ENCODE measurements at places on chromosomes 4 and X. TPM values are rescaled to one million over a fixed set of nuclear protein-coding genes. Genes with fewer than 3 reads are reported as not detected.
A peak's percentile ranks its signal among the peaks of the same experiment; 100 is the strongest.

CCNA2 gene
- total RNA-seq = 0.38 TPM

SLC34A2 gene
- total RNA-seq = 7.6 TPM

SMR3A gene
- not detected for total RNA-seq

UGT2B17 gene
- total RNA-seq = 0.43 TPM

PRRG1 gene
- total RNA-seq = 2.9 TPM

TSPAN6 gene
- 13.0 TPM for total RNA-seq

FDCSP gene
- total RNA-seq = 0.94 TPM

MEPE gene
- not detected for total RNA-seq

EMCN gene
- 2.2 TPM for total RNA-seq

GAGE12E gene
- total RNA-seq = not detected

GRCh38 chr4:31662951-31663350 lies 942.8 kb downstream of the PCDH7 start:
- DNase-seq = no peak

DNA sequence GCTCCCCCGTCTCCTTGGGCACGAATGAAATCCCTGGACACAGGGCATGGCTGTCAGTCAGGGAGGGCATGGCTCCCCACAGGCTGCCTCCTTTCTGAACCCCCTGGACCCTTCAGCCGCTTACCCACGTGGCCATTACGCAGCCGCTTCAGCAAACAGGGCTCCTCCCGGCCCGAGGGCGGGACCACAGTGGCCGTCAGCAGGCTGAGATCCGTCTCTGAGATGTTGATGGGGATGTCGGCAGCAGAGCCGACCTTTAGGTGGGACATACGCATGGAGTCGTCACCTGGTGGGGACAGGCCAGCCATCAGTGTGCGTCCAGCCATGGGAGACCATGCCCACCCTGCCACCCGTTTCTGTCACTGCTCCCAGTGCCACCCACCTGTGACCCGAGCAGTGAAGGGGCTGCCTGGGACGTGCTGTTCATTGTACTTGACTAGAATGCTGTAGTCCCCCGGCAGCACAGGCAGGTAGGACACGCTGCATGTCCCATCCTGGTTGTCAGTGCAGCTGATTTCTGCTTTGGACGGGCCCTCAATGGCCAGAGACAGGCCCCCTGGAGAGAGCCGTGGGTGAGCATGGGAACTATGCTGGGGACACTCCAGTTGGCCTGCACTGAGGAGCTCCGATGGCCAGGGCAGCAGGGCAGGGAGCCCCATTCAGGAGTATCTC lies 21.1 kb downstream of the FLNA start:
- no peak for DNase-seq

DNA sequence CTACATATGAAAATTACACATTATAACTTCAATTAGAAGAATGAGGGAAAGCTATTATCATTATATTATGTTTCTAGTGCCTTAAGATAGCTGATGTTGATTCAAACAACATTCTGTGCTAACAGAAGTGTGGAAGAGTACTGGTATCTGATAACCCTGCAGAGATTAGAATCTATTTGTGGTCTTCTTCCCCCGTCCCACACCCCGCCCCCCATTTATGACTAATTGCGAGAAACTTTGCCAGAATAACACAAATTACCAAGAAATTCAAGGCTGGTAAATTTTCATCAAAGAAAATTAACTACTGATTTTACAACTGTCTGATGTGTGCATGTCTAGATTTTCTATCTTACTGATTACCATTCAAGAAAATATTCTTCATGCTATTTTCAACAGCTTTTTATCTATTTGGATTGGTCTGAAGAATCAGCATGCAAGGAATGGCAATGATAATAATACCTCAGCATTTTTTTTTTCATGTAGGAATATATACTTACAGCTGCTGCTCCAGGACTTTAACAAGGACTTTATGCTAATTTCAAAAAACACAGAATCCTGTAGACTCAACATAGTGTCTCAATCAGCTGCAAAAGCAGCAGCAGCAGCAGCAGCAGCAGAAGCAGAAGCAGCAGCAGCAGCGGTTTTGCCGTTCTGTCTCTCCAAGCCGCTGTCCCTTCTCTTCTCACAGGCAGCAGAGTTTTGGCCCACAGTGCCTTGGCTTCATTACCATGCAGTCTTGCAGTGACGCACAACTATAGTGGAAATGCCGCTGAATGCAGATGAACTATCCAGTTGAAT lies 126.7 kb downstream of the FRYL start:
- no peak for DNase-seq

DNA sequence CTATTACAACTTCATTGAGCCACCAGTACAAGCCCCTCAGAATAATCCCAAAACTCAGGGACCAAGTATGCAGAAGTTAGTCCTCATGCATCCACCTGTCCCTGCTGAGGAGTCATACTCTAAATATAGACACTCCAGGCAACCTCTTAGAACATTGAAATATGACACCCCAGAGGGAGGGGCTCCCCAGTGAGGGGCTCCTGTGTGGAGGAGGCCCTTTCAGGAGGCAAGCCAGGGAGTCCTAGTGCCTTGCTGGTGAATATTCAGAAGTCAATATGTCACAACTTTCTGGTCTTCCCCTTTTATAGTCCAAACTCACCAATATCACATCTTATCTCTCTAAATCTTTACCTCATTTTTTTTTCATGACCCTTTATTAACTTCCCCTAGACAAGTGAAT lies 1.6 kb upstream of the ARMCX6 start:
- no peak for DNase-seq

DNA sequence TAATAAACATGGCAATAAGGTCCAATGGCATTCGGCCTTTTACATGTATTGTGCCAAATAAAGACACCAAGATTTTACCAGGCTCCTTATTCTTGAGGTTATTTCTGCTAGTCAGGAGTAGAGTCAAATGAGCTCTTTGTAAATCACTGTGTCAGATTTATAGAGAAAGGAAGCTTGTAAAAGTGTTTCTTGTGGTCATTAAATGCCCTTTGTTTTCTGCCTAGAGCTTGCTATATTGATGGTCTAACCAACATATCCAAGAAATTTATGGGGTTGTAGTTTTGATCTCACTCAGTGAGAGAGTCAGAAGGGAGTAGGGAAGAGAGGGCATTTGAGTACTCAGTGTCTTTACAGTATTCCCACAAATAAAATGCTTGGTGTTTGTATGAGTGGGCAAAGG lies 86.2 kb upstream of the FRMPD4 start:
- DNase-seq = no peak

DNA sequence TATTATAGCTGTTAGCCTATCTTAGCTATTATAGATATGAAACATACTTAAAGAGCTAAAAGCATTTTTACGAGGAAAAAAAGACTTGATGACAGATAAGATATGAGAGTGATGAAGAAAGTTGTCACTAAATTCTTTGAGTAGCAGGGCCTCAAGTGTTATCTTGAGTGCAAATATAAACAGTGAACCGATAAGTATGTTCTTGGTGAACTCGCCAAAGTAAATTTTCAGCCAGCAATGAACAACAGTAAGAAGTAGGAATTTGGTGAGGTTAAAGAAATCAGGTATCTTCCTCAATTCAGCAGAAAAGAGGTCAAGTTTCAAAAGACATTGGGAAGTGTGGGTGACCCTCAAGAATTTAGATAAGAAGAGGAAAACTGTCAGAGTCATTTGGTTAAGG lies 471.8 kb upstream of the FTHL17 start:
- no peak for DNase-seq

- peak; percentile 68 for DNase-seq
Measured at GRCh38 chr4:173333658-173334084, 487 bp downstream of the HMGB2 start.

DNA sequence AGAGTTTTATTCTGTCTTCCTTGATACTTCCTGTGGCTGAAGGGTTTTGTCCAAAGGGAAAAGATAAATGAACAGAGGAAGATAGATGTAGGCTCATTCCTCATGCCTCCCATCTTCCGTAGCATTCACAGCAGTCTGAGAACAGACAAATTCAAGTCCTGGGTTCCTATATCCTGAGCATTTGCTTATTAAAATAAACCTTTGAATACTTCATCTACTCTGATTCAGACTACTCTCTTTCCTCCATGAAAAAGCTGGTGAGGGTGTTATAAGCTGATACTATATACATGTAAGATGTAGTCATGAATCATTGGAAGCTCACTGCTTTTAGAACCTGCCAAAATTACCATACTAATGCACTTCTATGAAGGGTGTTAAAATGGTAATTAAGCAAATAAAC lies 61.2 kb downstream of the GAB1 start:
- DNase-seq = no peak

- DNase-seq = no peak
Measured at GRCh38 chr4:127182687-127183086, 450.1 kb upstream of the INTU start.

GRCh38 chr4:123555807-123556273 lies 159.2 kb downstream of the SPRY1 start:
- no peak for DNase-seq

DNA sequence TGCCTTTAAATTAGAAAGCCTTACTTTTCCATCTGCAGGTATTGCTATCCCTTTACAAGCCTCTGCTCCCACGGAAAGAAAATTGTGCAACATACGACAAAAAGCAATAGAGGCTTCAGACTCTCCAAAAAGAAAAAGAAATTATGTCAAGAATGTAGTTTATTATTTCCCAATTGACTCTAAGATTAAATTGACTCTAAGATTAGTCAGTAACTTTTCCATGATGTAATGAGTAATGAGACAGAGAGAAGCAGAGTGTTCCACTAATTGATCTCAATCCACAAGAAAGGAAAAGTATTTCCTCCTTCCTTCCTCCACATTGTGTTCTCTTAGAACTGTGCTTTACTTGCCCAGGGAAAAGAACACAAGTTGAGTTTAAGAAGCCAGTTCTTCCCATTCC lies 345.7 kb upstream of the HS3ST1 start:
- no peak for DNase-seq

DNA sequence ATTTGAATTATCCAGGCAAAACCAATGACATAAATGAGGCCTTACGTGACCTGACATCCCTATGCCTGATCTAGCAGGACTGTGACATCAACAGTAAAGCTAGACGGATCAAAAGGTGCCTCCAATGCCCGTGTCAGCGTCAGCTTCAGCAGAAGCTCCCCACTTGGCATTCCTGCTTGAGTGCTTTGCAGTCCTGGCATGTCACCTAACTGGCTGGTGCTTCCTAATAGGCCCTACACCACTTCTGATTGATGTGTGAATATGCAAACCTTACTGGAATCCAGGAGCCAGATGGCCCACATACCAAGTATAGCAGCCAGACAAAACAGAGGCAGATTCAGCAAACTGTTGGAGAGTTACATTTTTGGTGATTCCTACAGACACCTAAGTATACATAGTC lies 224.2 kb downstream of the DMD start:
- no peak for DNase-seq

GRCh38 chr4:158500054-158500453 lies 21.6 kb upstream of the RXFP1 start:
- no peak for DNase-seq

DNA sequence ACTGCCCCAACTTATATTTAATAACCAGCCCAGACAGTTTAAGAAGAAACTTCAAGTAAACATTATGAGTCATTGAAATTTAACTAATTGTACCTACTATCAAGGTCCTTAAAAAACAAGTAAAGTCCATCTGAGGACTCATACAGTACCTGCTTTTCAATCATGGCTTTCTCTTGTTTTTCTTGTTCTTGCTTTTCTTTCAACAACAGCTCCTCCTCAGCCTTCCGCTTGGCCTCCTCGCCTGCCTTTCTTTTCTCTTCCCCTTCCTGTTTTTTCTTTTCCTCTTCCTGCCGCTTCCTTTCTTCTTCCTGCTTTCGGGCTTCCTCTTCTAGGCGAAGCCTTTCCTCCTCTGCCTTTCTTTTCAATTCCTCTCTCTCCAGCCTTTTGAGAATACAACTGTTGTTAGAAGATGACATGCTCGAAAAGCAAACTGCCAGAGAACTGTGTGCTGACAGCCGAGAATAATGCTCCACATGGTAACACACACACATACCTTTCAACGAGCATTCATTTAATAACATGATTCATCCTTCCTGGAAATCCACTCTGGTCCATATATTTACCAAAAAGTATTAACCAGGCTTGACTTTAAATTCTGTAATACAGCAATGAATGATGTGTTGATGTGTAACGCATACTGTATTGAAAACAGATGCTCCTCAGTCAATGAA lies 25.2 kb upstream of the BCLAF3 start:
- DNase-seq = no peak

GRCh38 chr4:137543198-137543597 lies 10.9 kb upstream of the PCDH18 start:
- no peak for DNase-seq

- DNase-seq = no peak
Measured at GRCh38 chr4:141810712-141811375, 174.5 kb downstream of the IL15 start.

- no peak for DNase-seq
Measured at GRCh38 chrX:149641835-149642234, 10.2 kb upstream of the TMEM185A start.

- DNase-seq = no peak
Measured at GRCh38 chrX:623599-624315, 6.8 kb upstream of the SHOX start.

- no peak for DNase-seq
Measured at GRCh38 chr4:53854991-53855568, 209.3 kb downstream of the CHIC2 start.

DNA sequence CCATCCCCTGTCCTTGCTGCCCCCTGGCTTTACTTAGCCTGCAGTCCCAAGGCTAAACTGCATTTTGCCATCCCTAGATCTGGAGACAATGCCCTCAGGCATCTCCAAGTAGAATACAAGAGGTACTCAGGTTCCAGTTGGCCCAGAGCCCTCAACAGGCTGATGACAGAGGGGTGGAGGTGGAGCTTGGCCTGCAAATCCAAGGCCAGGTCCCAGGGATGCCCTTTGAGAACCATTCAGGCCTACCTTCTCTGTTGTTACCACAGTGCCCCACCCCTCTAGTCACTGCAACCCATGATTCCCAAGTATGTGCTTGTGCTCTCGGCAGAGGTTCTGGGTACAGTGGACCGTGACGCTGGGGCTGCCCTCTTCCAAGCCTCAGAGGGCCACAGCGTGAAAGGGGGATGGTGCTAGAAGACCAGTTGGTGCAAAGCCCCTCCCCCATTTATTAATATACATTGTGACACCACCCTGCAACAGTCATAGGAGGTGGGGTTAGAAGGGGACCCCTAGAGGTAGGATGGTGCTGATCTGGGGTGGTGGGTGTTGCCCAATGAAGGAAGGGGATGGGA lies 6.4 kb upstream of the UBA1 start:
- peak; percentile 34 for DNase-seq

- DNase-seq = no peak
Measured at GRCh38 chr4:124505211-124505610, 207.3 kb downstream of the ANKRD50 start.

DNA sequence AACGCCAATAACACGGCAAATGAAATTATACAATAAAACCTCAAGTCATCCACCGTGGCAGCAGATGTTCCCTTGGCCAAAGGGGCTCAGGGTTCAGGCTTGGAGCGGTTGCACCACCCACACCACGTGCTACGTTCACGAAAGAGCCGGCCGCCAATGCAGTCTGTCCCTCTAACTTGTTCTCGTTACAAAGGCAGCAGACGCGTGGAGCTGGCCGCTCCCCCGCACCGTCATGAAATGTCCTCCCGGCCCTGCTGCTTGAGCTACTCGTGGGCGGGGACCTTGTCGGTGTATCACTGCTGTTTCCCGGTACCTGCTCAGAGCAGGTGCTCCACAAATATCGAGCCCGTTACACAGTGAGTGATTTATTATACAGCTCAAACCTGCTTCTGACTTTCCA lies 36.4 kb upstream of the MAN2B2 start:
- DNase-seq = no peak

Measured in pancreas (tissue), 10 donors.